Uterine smooth muscle cell (primary cell): ENCODE measurements at places on chromosomes 3 and 15. TPM values are rescaled to one million over a fixed set of nuclear protein-coding genes. Genes with fewer than 3 reads are reported as not detected.

The RBP2 gene
- not detected in 2 replicates for total RNA-seq

The ACTC1 gene
- not detected in 2 replicates for total RNA-seq

The LDHAL6B gene
- under 0.01 TPM in 1 of 2 replicates, not detected in the other for total RNA-seq

The ASB14 gene
- under 0.01 TPM in 1 of 2 replicates, not detected in the other for total RNA-seq

The CHRM5 gene
- 0.75 TPM in 1 of 2 replicates, not detected in the other for total RNA-seq

The CSNK1G1 gene
- 28.3 and 31.7 TPM in 2 replicates for total RNA-seq

The SMC4 gene
- 65.1 and 164 TPM in 2 replicates for total RNA-seq

The CD200R1L gene
- total RNA-seq: not detected in 2 replicates

The RASGRF1 gene
- total RNA-seq: under 0.01 and 0.37 TPM in 2 replicates

The GP5 gene
- under 0.01 TPM in 1 of 2 replicates, not detected in the other for total RNA-seq

The CCR9 gene
- total RNA-seq: not detected in 2 replicates
